ENCODE measurements at places on chromosomes 11 and 22. TPM values are rescaled to one million over a fixed set of nuclear protein-coding genes. Genes with fewer than 3 reads are reported as not detected.

The SPON1 gene
- total RNA-seq, result not detected

The RASD2 gene
- 0.05 TPM for total RNA-seq

DNA sequence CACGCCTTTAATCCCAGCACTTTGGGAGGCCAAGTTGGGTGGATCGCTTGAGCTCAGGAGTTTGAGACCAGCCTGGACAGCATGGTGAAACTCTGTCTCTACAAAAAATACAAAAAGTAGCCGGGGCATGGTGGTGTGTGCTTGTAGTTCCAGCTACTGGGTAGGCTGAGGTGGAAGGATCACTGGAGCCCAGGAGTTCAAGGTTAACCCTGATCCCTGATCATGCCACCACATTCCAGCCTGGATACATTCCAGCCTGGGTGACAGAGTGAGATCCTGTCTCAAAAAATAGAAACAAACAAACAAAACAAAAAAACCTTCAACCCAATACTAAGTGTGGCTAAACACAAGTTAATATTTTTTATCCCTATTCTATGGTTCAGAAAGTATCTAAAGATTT lies 66.4 kb upstream of the CLNS1A start:
- no peak for DNase-seq

DNA sequence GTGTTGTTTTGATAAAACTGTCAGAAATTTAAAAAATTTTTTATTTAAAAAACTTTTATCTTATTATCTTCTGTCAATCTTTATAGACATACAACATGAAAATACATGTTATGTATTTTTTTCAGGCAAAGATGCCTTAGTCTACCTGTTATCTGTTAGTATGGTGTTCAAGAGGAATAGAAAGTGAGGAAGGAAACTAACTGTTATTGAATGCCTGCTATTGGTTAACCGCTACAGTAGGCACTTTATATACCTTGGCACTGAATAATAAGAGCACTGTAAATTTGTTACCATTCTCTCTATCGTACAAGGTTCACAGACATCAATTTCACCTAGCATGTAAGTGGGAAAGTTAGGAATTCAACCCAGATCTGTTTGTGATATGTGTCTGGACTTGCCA lies 272.1 kb upstream of the CCDC90B start:
- DNase-seq, result no peak

GRCh38 chr11:68753300-68753699 lies 2.0 kb upstream of the TESMIN start:
- peak; percentile 39 for DNase-seq

The OR52N4 gene
- not detected for total RNA-seq

GRCh38 chr11:32396991-32397390 lies 38.3 kb downstream of the WT1 start:
- DNase-seq, result no peak

The CHRM1 gene
- not detected for total RNA-seq

The KCTD14 gene
- 6.3 TPM for total RNA-seq

- no peak for DNase-seq
These were observed 10.6 kb upstream of the SLC25A18 start for GRCh38 chr22:17552737-17553136.

DNA sequence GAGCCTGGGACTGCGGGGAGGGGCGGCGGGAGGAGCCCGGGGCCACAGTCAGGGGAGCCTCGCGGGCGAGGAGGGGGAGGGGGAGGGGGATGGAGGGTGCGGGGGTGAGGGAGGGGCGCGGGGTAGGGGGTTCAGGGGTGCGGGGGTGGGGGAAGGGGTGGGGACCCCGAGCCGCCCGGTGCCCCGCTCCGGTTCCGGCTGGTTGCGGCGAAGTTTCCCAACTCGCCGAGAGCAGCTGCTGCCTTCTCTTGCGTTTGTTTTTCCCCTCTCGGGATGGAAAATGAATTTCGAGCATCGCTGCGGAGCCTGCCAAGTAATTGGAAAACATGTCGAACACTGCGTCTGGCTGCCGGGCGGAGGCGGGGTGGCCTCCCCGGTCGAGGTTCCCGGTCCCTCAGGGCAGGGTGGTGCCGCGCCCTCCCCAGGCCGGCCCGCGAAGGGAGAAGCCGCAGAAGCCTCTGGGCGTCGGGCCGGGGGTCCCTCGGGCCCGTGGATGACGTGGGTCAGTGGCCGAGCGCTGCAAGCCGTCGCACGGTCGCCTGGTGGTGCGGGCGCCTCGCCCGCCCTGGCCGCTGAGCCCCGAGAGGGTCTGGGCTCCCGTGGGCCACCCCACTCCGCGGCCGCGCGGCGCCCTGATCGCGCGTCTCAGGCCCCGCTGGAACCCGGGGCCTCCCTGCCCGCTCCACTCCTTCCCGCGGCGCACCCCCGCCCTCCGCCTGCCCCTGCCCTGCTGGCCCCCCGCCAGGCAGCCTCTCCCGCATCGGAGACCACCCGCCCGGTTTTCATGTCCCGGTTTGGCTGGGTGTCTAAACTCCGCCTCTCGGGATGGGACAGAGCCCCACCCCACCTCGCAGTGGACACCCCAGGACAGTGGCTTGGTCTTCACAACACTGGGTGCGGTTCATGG lies 12.1 kb downstream of the SPATA19 start:
- no peak for DNase-seq

- DNase-seq, result peak; percentile 22
These were observed 632.8 kb upstream of the RAG2 start for GRCh38 chr11:37230865-37231264.

- peak; percentile 95 for DNase-seq
These were observed 24.4 kb downstream of the P2RY2 start for GRCh38 chr11:73242251-73243092.

The SLC37A2 gene
- total RNA-seq, result 0.23 TPM

The SLN gene
- not detected for total RNA-seq

The NNMT gene
- 60.2 TPM for total RNA-seq

The MMP27 gene
- total RNA-seq, result not detected

The SLC35F2 gene
- 74.8 TPM for total RNA-seq

DNA sequence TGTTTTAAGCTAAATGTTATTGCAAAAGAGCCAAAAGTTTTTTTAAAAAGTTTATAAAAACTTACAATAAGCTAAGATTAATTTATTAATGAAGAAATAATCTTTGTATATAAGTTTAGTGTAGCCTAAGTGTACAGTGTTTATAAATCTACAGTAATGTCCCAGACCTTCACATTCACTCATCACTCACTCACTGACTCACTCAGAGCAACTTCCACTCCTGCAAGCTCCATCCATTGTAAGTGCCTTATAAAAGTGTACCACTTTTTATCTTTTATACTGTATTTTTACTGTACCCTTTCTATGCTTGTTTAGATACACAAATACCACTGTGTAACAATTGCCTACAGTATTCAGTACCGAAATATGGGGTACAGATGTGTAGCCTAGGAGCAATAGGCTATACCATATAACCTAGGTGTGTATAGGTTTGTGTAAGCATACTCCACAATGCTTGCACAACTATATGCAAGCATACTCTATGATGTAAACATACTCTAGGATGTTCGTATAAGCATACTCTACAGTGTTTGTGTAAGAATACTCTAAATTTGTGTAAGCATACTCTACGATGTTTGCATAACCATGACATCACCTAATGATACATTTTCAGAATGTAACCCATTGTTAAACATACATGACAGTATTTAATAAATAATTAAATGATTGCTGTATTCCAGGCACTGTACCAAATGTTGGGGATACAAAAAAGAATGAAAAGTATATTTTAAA lies 953.0 kb downstream of the KCNA4 start:
- no peak for DNase-seq

- no peak for DNase-seq
These were observed 5.3 kb downstream of the SLN start for GRCh38 chr11:107706531-107706930.

GRCh38 chr11:133947321-133947756 lies 9.4 kb downstream of the IGSF9B start:
- DNase-seq, result peak; percentile 62

The APOL4 gene
- 0.65 TPM for total RNA-seq

DNA sequence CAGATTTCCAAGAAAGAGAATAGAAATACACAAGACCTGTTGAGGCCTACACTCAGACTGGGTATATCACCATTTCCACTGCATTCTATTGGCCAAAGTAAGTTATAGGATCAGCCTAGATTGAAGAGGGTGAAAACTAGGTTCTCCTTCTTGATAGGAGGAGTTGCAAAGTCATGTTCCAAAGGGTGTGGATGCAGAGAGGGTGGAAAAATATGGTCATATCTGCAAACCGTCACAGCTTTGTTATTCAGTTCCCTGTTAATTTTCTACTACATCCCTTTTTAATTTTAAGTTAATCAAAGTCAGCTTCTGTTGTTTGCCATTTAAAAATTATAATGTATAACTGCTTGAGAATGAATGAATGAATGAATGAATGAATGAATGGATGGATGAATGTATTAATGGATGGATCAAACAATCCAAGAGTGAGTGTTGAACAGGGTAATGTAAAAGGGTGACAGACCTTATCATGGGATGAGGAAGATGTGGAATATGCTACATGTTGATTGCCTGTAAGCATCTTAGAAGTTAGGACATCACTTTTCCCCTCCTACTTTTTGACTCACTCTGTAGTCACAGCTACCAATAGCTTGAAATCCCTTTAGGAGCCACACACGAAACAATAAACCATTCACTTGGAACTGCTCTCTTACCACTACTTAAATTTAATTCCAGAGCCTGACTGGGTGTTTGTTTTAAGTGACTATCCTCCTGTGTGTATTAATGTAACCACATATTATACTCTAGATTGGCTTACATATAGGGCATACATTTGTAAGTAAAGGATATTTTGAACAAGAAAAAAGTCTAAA lies 121.5 kb downstream of the CCDC34 start:
- no peak for DNase-seq

The IL17REL gene
- 0.03 TPM for total RNA-seq

GRCh38 chr22:40196628-40197360 lies 19.1 kb downstream of the TNRC6B start:
- no peak for DNase-seq

DNA sequence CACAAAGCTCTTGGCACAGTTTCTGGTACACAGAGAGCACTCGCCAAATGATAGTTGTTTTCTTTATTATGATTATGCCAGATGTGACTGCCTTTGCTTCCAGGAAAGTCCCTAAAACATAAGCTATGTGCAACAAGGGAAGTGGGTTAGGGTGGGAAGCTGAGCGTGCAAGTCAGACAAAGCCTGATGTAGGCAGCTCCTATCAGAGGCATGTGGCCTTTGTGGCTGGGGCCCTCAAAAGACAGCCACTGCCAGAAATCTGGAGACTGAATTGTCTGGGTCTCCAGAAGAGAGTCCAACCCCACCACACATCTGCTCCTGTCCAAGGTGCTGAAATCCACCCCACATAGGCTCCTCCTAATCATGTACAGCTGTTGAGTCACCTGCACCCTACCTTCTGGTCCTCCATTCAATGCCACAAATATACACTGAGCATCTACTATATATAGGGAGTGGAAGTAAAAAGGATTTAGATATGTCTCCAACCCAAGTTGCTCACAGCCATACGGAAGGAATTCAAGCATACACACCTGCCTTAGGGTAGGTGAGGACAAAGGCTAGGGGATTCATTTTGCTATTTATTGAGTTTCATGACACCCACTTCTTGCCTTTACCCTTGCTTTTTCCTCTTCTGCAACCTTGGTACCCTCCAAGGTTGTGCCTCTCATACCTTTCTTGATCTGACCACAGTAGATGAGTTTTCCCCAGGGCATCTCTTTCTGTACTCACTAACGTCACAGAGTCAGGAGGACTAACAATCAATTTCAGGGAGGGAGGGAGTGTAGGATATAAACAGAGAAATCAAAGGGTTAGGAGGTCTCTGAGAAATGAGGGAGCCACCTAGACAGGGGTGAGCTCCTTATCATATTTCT lies 12.4 kb downstream of the SEC14L3 start:
- no peak for DNase-seq

The OR4C13 gene
- not detected for total RNA-seq

DNA sequence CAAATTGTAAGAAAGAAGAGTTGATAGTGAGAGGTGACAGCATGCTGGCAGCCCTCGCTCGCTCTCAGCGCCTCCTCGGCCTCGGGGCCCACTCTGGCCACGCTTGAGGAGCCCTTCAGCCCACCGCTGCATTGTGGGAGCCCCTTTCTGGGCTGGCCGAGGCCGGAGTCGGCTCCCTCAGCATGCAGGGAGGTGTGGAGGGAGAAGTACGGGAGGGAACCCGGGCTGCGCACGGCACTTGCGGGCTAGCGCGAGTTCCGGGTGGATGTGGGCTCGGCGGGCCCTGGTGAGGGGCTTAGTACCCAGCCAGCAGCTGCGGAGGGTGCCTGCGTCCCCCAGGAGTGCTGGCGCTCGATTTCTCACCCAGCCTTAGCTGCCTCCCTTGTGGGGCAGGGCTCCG lies 539.7 kb upstream of the CCDC179 start:
- DNase-seq, result no peak

DNA sequence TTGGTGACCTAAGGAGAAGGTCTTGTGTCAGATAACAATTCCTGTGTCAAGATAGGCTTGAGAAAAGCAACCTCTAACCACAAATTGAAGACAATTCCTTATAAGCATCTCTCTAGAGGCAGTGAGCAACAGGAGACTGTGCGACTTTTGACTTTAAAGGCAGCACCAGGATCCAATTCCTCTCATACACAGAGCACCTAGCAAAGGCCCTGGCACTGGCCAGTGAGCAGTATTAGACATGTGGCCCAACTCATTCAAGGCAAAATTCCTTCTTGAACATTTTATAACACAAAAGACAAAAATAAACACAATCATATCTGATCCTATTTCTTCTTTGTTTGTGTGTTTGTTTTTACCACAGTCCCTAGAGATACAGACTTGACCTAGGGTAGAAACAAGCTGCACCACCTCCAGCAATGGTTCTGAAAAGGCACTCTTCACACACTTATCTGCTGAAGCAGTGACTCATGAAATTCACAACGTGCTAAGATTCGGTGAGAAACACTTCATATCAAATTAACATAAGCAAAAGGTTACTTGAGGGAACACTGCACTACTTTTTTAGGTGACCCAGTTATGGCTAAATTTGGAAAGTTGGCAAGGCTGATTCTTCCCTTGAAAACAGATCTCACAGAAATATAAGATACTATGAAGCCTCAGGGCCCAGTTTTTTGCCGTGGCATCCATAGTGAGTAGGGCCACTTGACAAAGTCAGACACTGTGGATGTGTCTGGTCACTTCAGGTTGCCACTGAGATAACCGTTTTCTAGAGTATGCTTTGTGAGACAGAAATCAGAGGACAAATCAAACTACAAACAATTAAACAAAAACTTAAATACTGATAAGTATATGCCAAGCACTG lies 1018.9 kb downstream of the DLG2 start:
- no peak for DNase-seq
